HT1080 (cell line): ENCODE measurements at places on chromosomes 5 and 9.

DNA sequence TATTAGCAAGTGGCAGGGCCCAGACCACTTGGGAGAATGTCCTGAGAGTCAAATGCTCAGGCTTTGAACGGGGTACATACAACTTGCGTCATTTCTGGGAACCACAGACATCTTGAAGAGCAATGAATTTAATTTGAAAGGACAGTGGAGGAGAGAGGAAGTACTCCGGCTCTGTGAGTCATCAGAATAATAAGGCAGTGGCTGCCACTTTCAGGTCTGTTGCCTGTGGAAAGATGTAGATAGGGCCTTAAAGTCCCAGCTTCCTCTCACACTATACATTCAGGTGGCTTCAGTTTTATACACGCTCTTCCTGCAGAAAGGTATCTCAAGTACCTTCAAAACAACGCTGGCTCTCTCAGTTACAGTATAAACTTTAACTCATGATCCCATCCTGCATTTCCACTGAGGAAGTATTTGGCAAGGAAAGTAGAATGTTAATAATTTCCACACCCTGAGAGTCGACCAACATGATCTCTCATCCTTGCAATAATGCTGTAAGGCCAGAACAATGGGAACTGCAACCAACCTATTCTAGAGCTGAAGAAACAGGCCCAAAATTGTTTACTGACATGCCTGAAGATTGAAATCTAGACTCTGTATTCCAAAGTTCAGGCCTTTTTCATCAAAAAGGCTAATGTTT, 6.8 kb upstream of the PRUNE2 start:
- DNase-seq, result peak; percentile 71

DNA sequence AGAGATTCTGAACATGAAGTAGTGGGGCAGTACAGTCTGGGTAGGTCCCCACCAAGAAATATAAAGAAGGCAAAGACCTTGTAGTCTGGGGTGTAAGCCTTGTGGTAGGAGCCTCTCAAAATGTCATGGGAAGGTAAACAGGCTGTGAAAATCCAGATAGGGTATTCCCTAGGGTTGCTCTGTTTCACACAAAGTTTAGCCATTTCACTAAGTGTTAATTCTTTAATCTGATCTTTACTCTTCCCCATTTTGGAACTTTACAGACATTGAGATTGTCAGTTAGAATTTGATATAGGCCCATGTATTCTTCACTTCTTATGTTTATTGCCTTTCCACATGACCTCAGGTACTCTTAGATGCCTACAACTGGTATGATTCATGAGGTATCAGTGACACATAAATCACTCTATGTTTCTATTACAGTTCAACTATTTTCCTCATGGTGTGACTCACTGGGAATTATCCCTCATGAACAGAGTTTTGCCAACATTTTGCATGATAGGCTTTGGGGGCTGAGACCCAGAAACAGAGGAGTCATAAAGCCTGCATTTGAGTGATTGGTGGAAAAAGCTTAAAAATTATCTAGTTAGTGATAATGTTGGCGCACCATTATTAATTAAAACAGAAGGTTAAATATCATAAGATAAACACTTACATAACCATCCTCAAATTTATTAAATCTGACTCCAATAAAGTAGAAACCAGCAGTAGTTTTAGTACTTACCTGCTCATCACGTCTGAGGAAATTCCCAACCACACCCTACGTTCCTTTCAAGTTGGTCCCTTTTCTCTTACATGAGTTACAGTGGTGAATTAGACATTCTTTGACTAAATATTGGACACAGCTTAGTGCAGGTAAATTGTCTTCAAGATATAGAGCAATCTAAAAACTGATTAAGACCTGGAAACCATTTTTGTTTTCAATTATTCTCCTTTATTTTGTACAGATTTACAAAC, 399.8 kb upstream of the MEF2C start:
- peak; percentile 91 for DNase-seq

GRCh38 chr9:130183133-130183762, 11.0 kb downstream of the NCS1 start:
- peak; percentile 84 for DNase-seq

GRCh38 chr5:107570805-107571531, 99.8 kb downstream of the EFNA5 start:
- DNase-seq, result no peak

GRCh38 chr5:56006094-56006493, 11.3 kb upstream of the IL6ST start:
- DNase-seq, result no peak

- DNase-seq, result no peak
Measured at GRCh38 chr5:106906199-106906598, 764.5 kb downstream of the EFNA5 start.

GRCh38 chr5:1103093-1103492, 8.8 kb downstream of the SLC12A7 start:
- DNase-seq, result no peak

- no peak for DNase-seq
Measured at GRCh38 chr5:76207120-76207519, 123.9 kb downstream of the SV2C start.

- no peak for DNase-seq
Measured at GRCh38 chr9:68970151-68970550, 43.8 kb downstream of the PRKACG start.

GRCh38 chr9:2281031-2281802, 266.1 kb downstream of the SMARCA2 start:
- DNase-seq, result no peak

GRCh38 chr5:35771300-35771699, 85.4 kb upstream of the IL7R start:
- peak; percentile 4 for DNase-seq
